Cardiac fibroblast (primary cell): ENCODE measurements at places on chromosomes 6 and 20.
A peak's percentile ranks its signal among the peaks of the same experiment; 100 is the strongest.

DNA sequence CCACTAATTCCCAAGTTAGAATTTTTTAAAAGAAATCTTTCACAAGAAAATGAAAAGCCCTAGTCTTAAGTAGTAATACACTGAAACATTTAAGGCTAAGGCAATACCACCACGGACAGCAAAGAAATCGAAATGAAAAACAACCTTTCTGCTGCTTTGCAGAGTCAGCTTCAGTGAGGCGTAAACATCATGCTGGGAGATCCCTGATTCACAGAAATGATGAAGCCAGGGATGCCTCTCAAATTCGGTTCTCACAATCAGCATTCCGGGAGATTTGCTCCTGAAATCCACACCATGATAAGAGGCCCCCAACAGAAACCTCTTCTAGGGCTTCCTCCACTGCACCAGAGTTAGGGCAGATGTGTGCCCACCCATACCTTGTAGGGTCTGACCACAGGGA is 18.6 kb downstream of the RRBP1 start:
- no peak for DNase-seq

DNA sequence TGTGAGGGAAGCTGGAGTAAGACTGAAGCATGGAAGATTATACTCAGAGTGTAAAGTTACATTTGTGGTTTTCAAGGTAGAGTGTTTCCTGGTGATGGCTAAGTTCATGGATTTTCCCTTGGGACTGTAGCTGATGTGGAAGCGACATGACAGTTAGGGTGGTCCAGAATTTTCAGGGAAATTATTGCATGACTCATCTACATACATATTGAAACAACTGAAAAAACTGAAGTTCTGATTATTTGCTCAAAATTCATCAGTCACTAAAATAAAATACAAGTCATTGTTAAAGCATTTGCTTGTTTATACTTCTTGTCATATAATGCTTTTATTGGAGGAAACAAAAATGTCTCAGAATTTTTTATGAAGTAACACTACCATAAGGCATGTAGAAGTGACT is 700.0 kb downstream of the RFPL4B start:
- DNase-seq = no peak

- DNase-seq = no peak
Observed at GRCh38 chr20:17690144-17690543, 8.1 kb upstream of the RRBP1 start.

DNA sequence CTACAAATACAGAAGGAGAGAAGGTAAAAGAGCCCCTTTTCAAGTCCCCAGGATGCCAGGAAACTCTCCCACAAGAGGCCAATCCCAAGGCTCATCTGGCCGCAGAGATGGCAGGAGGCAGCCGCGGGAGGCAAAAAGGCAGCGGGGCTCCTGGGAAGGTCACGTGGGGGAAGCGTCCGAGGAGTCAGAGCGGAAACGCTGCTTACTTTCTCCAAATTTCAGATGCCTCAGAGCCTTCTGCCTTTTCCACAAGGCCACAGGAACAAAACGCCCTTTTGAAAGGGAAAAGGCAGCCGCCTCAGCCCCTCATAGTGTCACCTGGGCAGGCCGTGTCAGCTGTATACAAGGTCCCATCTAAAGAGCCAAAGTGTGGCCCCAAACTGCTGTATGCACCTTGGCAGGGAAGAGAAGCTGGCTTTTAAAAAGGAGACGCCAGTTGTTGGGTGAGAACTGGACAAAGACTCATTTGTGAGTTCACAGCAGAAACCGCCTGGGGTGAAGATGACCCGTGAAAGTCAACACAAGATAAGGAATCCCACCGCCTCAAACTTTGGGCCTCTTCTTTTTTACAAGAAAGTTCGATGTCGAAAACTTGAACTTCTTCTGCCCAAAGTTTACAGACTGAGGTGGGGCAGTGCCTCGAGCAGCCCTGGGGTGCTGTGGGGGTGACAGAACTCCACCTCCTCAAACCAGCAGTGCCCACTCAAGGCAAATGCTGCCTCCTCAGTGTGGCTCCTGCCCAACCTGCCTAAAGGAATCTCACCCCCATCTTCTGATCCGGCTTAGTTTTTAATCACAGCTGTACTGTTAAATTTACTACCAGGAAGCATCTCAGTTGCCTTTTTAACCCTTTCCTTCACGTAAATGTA is 45.4 kb downstream of the EZR start:
- DNase-seq = no peak

DNA sequence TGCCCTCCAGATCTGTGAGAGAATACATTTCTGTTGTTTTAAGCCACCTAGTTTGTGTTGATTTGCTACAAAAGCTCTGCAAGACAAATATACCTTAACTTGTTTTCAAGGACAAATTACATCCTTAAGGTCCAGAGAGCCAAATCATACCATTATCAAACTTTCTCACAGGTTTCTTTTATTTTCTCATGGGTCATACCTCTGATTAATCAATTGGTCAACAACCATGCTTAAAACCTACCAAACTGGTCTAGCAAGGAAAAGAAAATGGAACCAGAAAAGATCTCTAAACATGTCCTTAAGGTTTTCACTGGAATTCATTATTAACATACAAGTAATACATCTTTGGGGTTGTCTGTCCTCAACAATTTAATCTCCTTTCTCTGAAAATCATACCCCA is 535.0 kb downstream of the CD83 start:
- DNase-seq = no peak

- no peak for DNase-seq
Observed at GRCh38 chr20:836190-836589, 2.7 kb downstream of the FAM110A start.

DNA sequence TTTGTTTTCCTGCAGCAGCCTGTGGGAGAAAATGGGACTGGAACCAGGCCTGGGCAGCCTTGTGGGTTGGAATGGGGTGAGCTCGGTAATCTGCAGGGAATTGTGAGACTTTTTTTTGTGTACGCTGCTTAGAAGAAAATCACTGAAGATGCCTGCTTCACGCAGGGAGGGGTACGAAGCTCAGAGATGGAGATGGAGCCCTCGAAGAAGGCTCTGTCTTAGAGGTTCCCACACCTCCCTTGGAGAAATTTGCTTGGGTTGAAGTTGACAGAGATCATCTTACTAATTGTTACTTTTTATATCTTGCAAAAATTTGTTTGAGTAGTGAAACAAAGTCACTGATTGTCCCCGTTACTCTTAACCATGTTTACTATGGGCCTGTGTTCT is 894 bp downstream of the PYGB start:
- DNase-seq = no peak

DNA sequence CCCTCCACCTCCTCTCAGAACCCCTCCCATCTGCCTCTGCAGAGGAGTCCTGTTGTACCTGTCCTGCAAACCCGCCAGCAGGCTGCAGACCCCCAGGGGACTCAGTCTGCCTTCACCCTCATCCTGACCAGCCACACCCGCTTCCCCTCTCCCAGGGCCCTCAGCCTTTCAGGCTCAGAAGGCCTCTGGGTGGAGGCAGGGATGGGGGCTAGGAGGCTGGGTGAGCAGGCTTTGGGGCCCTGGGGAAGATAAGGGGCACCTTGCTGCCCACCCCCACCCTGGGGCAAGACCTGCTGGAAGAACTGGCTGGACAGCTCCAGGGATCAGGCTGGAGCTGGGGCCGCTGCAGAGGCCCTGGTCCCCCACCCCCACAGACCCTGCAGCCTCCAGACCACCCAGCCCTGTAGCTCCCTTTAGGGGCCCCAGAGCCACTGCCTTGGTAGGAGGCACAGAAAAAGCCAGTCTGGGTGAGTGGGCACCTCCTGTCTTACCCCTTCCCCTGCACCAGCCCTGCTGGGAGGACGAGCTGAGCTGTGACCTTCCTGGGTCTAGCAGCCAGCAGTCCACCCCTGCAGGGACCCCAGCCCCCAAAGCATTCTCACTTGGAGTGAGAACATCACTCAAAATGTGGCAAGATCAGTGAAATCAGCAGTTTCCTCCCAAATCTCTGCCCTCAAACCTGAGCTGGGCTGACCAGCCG is 5.2 kb downstream of the TEAD3 start:
- DNase-seq = no peak

DNA sequence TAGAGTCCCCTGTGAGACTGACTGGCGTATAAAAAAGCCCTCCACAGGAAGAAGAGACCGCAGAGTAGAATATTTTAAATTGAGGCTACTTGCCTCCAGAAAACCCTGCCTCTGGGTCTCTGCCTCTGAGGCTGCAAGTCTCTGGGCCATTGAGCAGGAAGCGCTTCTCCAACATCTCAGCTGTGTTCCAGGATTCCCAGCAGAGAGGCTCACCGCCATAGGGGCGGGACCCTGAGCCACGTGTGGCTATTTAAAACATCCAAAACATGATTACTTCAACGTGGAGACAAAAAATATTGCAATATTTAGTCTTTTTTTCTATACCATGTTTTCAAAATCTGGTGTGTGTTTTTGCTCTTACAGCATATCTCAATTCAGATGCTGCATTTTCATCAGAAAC is 59.4 kb downstream of the GNAS-AS1 start:
- no peak for DNase-seq

DNA sequence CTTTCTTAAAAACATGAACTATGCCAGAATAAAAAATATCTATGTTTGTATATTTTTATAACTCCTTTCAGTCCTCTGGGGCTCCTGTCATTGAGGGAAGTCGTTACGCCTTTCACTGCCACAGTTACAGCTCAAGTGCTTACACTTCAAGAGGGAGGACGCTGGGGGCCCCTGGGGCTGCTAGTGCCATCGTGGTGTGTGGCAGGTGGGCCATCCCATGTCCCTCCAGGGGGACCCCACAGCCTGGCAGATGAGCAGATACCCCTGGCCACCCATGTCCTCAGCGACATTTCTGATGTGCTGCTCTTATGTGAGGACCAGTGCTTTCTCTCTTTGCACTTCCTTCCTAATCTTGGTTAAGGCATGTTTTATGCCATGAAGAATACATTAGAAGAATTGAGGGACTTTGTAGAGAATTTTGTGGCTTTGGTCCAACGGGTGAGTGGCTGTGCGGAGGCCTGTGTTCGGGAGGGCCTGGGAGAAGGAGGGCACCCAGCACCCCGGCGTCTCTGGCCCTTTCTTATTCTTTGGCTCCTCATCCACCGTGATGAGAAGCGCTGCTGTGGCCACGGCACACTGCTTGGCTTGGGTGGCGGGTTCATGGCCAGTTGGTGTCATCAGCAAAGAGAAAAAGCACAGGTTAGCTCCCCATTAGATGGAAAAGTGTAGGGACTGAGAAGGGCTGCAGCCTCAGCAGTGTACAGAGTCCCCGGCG is 38.3 kb upstream of the SYNJ2 start:
- no peak for DNase-seq

- DNase-seq = no peak
Observed at GRCh38 chr20:2658414-2659354, 5.3 kb downstream of the IDH3B start.

GRCh38 chr6:73064266-73064665 is 161.0 kb downstream of the KHDC1L start:
- DNase-seq = no peak

GRCh38 chr6:55469951-55470366 is 109.0 kb downstream of the HMGCLL1 start:
- DNase-seq = no peak

- peak; percentile 48 for DNase-seq
Observed at GRCh38 chr20:8647961-8648441, 420.9 kb upstream of the PLCB4 start.

DNA sequence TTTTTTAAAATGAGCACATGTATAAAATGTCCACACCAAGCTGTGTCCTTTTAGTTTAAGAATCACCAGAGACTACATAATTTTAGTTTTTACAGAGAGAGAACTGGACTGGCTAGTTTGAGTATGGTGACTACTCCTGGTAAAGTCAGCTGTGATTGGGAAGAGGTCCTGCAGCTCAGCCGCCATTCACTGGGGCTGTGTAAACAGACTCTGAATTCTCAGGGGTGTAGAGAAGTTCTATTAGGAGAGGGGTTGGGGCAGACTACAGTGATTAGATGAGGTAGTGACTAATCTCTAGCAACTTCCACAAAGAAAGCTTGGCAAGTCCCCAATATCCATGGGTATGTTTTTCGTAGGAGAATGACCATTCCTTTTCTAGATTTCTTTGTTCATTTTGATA is 341.2 kb upstream of the MAP3K7 start:
- DNase-seq = no peak

GRCh38 chr6:40315060-40315459 is 272.1 kb downstream of the LRFN2 start:
- no peak for DNase-seq

GRCh38 chr6:33566182-33567084 is 13.6 kb downstream of the BAK1 start:
- DNase-seq = peak; percentile 63

DNA sequence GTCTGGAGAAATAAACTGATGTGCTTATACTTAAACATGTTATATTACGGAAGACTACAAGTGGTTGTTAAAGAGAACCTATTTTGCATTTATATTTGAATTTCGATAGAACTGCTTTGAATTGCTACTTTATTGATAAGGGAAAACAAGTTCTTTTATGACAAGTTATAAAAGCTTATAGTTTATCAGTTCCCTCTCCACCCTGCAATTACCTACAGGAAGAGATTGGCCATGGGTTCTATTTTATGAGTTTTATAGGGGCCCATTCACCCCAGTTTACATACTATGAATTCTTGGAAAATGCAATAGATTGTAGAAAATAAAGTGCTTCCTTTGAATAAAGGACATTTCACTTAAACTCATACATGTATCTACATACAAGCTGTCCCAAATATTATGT is 144.4 kb downstream of the AHI1 start:
- DNase-seq = no peak

DNA sequence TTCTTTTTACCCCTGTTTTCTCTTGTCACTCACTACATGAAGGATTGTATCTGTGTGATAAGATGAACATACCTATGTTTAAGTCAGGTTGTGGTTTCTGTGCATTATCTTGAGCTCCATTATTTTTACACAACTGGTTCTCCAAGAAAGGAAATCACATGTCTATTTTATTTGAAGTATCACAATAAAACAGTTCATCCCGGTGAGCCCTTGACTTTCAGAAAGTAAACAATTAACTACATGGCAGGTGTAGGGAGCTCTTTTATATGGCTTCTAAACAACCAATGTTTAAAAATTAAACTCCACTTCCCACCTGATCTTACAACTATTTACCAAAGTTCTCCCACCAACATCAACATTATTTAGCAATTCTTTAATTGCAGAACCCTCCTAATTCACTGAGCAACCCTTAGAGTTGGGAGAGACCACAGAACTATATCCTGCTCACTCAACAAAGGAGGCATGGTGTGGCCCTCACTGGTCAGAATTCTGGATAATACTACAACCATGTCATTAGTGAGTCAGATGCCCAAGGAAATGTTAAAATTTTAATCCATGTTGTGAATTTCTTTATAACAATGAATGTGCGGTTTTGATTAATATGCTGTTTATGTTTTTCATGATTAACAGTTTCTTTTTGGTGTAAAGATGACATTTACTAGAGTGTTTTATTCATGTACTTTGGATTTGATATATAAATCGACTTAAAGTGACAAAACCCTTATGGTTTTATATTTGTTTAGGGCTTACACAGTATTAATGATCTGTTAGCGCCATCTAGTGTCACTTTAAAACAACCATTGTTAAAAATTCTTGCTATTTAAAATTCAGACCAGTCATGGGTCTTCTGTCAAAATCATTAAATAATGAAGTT is 50.0 kb upstream of the SCGN start:
- DNase-seq = peak; percentile 77

DNA sequence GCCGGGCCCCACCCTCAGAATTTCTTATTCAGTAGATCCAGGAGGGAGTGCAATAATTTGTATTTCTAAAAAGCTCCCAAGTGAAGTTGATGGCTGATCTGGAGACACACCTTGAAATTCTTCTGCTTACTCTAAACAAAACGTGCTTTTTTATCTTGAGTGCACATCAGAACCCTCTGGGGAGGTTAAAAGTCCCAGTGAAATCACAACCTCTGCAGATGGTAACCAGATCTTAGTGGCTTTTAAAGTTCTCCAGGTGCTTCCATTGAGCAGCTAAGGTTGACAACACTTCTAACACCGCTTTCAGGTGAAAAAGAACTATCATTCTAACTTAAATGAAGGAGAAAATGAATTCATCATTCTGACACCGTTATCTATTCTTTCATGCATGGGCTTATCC is 45.6 kb upstream of the ESR1 start:
- no peak for DNase-seq
